ENCODE measurements at places on chromosomes 5 and 9. TPM values are rescaled to one million over a fixed set of nuclear protein-coding genes. Genes with fewer than 3 reads are reported as not detected.

The LCN1 gene
- not detected for total RNA-seq

The WDR31 gene
- total RNA-seq: 0.96 TPM

The AGXT2 gene
- not detected for total RNA-seq

The NR2F1 gene
- not detected for total RNA-seq

The PCDHGA2 gene
- total RNA-seq: 0.16 TPM

The TRIP13 gene
- 0.60 TPM for total RNA-seq

GRCh38 chr5:113233606-113234005 lies 201.2 kb downstream of the TSSK1B start:
- peaks cover 8% of the 10 kb centered on the region for H3K27me3 ChIP-seq
- DNase-seq: no peak
- H3K27ac ChIP-seq: no peak overlapping the region

DNA sequence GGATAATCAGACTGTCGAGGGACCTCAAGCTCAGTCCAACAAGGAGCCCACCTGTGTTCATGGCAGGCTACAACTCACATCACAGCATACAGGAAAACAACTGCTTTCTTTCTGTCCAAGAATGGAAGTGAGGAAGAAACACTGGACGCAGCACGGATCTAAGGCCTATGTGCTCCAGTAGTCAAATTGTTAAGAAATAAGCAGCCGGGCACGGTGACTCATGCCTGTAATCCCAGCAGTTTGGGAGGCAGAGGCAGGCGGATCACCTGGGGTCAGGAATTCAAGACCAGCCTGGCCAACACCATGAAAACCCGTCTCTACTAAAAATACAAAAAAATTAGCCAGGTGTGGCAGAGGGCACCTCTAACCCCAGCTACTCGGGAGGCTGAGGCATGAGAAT lies 427.8 kb downstream of the BNC2 start:
- no peaks in the 10 kb centered on the region for H3K36me3 ChIP-seq
- no peak overlapping the region for H3K27ac ChIP-seq
- no peaks in the 10 kb centered on the region for H3K4me1 ChIP-seq
- no peaks in the 10 kb centered on the region for H3K27me3 ChIP-seq

DNA sequence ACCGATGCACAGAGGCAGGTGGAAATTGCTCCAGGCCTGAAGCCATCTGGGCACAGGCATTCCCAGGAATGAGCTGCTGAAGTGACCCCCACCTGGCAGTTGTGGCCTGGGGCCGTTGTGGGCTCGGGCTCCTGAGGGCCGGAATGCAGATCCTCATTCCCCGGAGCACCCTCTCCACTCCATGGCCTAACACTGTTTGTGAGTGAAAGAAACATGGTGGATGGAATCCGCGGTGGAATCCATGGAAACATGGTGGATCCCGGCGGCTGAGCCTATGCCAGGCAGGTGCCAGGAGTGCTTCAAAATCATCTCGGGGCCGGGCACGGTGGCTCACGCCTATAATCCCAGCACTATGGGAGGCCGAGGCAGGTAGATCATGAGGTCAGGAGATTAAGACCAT lies 3.6 kb upstream of the SARDH start:
- H3K27me3 ChIP-seq: no peaks in the 10 kb centered on the region
- H3K27ac ChIP-seq: no peak overlapping the region
- DNase-seq: no peak
- H3K4me3 ChIP-seq: no peak overlapping the region

GRCh38 chr9:128106940-128107467 lies 20.5 kb downstream of the PTGES2 start:
- H3K27me3 ChIP-seq: no peaks in the 10 kb centered on the region
- DNase-seq: no peak
- H3K36me3 ChIP-seq: peaks cover 80% of the 10 kb centered on the region
- peaks cover 29% of the 10 kb centered on the region for H3K4me1 ChIP-seq
- peak overlapping the region; percentile 90 for H3K27ac ChIP-seq
- no peak overlapping the region for H3K4me3 ChIP-seq

- no peaks in the 10 kb centered on the region for H3K36me3 ChIP-seq
- H3K4me1 ChIP-seq: peaks cover 20% of the 10 kb centered on the region
- peak overlapping the region; percentile 78 for H3K27ac ChIP-seq
These were observed 7.9 kb upstream of the CARD19 start for GRCh38 chr9:93087971-93088655.

GRCh38 chr5:109062664-109063063 lies 315.0 kb downstream of the FER start:
- H3K27me3 ChIP-seq: no peaks in the 10 kb centered on the region
- no peak overlapping the region for H3K27ac ChIP-seq
- no peaks in the 10 kb centered on the region for H3K4me1 ChIP-seq

- no peak overlapping the region for H3K27ac ChIP-seq
- no peaks in the 10 kb centered on the region for H3K36me3 ChIP-seq
- no peak for DNase-seq
- no peaks in the 10 kb centered on the region for H3K4me1 ChIP-seq
- H3K4me3 ChIP-seq: no peak overlapping the region
These were observed 25.9 kb upstream of the AP3B1 start for GRCh38 chr5:78320401-78320800.

DNA sequence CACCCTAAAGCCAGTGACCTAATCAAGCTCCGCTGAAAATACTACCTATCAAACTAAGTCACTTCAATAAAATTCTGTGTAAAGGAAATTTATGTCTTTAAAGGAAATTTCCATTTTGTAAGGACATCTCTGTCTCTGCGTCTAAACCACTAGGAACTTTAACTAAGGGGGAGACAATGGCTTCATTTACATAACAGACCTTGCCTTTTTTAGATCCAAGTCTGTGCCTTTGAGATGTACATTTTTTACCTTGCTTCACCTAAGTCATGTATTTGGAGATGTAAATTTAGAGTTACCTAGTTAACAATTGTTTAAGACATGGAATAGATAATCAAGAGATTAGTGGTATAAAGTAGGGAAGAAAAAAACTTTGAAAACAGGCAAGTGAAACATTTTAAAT lies 10.2 kb upstream of the GLT6D1 start:
- peaks cover 38% of the 10 kb centered on the region for H3K36me3 ChIP-seq
- no peak for DNase-seq
- H3K4me3 ChIP-seq: no peak overlapping the region
- H3K27me3 ChIP-seq: peaks cover 5% of the 10 kb centered on the region

DNA sequence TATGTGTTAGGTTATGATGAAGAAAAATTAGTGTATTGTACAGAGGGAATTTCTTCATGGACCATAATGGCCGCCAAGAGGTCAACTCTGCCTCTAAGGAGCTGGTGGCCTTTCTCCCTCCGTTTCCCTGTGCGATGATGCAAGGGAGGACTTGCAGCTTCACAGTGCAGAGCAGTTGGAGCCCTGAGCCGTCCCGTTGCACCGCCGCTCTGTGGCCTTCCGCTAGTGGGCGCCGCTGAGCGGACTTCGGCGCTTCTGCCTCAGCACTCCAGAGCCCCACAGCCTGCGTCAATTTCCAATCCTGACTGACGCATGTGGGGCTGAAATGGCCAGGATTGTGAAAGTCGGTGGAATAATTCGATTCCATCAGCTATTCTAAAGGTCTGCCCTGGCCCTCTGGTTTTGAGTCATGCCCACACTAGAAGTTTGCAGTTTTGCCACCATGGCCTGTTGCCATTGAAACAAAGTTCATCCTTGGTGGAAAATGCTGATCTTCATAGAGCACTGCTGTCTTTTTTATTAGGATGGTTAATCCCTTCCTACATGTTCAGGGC lies 22.7 kb upstream of the LECT2 start:
- H3K4me3 ChIP-seq: no peak overlapping the region
- H3K36me3 ChIP-seq: no peaks in the 10 kb centered on the region
- no peak overlapping the region for H3K27ac ChIP-seq

DNA sequence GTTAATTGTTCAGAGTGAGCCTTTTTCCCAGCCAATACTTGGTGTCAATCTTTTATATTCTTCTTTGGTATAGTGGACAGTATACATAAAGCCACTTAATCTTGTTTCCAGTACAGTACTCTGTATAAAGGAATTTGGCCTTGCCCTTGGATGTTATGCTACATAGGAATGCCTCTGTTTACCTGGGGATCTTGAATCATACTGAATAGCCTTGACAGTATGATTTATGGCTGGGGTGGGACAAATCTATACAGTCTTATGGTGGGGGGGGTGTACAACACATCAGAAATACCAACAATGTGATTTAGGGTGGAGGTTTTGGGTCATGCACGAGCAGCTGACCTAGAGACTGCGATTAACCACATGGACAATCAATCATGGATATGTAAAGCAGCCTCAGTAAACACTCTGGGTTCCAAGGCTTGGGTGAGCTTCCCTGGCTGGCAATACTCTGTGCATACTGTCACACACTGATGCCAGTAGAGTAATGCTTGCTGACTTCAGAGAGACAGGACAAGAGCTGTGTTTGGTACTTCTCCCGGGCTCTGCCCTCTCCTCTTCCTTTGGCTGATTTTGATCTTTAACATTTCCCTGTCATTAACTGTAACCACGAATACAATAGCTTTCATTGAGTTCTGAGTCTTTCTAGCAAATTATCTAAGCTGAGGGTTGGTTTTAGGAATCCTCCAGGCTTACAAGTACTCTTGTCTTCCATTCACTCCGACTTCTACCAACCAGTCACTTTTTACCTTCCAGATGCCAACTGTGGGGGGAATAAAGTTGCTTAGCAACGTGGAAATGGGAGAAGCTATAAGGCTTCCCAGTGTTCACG lies 84.6 kb downstream of the IARS1 start:
- H3K27ac ChIP-seq: no peak overlapping the region
- no peak for DNase-seq
- no peak overlapping the region for H3K4me3 ChIP-seq
- peaks cover 28% of the 10 kb centered on the region for H3K36me3 ChIP-seq

DNA sequence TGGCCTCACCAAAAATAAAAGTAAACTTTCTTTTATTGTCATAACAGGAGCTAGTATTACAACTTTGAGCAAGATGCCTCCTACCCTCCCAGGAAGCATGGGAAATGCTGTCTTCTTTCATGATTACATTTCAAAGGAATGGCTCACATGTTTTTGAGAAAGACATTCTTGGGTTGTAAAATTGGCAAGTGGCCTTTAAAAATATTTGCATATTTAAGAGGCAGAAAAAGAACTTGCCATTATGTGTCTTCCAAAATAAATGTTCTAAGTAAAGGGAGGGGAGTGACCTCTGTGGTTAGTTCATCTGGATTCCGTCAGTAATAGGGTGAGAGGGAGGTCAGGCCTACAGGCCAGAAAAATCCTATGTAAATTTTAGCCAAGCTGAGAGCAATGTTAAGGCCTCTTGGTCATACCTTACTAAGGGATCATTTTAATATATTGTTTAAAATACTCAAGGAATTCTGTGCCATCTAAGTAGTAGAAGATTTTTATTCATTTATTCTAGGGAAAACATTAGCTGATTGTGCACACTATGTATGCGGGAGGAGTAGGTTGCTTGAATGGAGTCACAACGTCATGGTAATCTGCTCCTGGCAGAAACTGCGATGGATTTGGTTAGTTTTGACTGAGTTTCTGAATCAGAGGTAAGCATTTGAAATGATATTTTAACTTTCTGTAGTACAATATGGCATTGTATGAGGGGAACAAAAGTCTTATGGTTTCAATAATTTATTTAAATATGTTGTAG lies 1485.7 kb upstream of the CDH9 start:
- H3K4me3 ChIP-seq: no peak overlapping the region
- no peaks in the 10 kb centered on the region for H3K36me3 ChIP-seq
- DNase-seq: no peak

- H3K4me3 ChIP-seq: no peak overlapping the region
- no peaks in the 10 kb centered on the region for H3K27me3 ChIP-seq
- H3K4me1 ChIP-seq: no peaks in the 10 kb centered on the region
- H3K27ac ChIP-seq: no peak overlapping the region
These were observed 360.0 kb downstream of the GLIS3 start for GRCh38 chr9:3939820-3940219.

Data from naive thymus-derived CD8-positive, alpha-beta T cell (primary cell).